ENCODE measurements at places on chromosomes 4 and X.

DNA sequence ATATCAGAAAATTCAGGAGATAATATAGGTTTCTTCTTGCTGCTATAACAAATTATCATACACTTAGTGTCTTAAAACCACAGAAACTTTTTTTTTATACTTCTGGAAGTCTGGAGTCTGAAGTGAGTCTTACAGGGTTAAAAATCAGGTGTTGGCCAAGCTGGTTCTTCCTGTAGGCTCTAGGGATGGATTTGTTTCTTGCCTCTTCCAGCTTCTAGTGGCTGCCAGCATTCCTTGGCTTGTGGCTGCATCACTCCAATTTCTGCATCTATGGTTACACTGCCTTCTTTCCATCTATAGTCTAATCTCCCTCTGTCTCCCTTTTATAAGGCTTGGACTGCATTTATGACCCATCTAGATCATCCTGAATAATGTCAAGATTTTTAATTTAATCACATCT, 68.7 kb downstream of the ANTXR2 start:
- no peak for DNase-seq

- DNase-seq: no peak
Measured at GRCh38 chr4:10806953-10807645, 122.5 kb upstream of the CLNK start.

- DNase-seq: no peak
Measured at GRCh38 chrX:129445436-129445835, 77.9 kb downstream of the SMARCA1 start.

DNA sequence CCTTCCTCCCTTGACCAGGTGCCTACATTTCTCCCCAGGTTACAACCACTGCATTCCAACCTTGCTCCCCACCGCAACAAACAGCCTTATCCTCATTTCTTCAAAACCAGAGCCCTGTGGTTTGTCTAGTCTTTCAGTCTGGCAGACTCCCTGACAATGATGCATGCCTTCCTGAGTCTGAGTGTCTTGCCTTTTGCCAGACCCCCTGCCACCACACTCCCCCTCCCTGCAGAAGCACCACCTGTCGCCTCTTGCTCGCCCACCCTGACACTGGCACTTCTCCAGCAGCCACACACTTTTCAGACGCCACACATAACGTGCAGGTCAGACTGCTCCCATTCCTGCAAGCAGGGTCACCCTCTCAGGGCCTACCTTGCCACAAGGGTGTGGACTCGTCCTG, 349.2 kb upstream of the NOCT start:
- no peak for DNase-seq

DNA sequence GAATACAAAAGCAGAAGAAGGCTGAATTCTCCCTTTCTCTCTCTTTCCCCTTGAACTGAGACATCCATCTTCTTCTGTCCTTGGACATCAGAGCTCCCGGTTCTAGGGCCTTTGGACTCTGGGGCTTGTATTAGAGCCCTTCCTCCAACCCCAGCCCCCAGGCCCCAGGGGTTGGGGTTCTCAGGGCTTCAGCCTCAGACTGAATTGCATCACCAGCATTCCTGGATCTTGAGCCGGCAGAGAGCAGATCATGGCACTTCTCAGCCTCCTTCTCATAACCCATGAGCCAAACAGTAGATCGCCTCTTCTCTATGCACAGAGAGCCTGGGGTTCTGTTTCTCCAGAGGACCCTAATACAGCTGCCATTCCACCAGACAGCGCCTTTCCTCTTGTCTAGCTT, 25.3 kb upstream of the CLDN24 start:
- no peak for DNase-seq

GRCh38 chr4:52358883-52359321, 300.2 kb downstream of the USP46 start:
- no peak for DNase-seq

GRCh38 chrX:69018416-69019072, 146.7 kb downstream of the PJA1 start:
- DNase-seq: no peak

DNA sequence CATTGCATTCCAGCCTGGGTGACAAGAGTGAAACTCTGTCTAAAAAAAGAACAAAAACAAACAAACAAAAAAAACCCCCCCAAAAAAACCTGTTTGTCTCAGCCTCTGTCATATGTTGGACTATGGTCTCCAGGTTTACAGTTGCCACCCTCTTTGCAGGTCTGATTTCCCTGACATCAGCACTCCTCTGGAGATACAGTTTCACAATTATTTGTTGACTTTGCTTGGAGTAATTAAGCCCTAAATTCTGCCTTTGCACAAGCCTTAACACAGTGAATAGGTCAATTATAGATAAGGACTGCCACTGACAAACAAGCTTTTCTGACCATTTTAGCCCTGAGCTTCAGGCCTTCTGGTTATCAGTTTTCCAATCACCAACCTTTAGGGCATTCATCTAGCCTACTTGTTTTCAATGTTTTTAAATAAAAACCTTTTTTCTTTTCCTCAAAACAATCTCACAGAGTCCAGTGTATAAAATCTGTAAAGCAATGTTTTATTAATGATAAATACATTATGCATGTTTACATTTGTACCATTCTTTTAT, 20.4 kb upstream of the MAPK10 start:
- no peak for DNase-seq

GRCh38 chr4:66636349-66636748, 909.0 kb downstream of the CENPC start:
- DNase-seq: no peak

DNA sequence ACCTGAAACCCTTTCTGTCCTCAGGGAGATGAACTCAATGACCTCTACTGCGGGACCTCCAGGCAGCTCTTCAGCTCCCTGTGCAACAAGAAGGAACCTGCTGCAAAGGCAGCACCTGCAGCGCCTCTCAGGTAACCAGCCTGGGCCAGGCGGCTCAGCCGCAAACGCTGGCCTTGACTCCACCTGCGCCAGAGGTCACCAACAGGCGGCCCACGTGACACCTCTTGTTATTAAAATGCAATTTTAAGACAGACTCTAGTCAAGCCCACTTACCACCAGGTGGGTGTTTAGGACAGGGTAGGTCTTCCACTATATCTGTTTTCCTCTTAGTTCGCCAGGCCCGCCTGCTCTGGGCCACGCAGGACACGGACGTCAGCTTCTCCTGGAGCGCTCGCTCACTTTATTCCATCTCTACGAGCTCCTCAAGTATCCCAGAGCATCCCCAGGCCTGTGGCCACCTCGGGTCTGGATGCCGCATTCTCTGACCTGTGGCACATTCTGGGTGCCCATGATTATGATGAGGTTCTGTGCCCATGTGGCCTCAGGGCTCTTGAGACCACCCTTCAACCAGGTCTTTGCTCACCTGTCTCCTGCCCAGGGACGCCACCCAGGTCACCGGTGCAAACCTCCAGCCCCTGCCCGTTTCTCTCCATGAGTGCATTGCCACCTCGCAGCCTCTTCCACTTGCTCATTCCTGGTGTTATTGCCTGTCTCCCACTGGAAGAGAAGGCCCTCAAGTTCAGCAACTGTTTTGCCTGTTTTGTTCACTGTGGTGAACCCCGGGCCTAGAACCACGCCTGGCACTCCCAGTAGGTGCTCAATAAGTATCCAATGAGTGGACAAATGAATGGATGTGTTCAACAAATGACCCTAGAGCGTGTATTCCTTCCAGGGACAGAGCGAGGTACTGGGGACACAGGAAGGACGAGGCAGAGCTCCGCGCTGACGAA, 32.8 kb upstream of the JAKMIP1 start:
- no peak for DNase-seq

DNA sequence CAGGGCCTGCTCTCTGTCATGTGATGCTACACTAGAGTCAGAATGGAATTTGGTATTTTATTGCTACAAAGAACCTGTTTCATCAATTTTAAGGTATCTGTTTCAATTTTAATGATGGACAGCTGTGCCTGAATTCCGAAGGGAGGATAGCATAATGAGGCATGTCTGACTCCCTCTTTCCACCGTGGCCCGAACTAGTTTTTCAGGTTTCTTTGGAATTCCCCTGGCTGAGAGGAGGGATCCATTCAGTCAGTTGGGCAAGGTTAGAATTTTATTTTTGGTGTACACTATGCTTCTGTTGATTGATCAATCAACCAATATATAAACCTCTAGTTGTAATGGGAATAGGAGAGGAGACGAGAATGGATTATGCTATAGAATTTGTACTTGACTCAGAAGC, 761.8 kb downstream of the FAM133A start:
- DNase-seq: no peak

DNA sequence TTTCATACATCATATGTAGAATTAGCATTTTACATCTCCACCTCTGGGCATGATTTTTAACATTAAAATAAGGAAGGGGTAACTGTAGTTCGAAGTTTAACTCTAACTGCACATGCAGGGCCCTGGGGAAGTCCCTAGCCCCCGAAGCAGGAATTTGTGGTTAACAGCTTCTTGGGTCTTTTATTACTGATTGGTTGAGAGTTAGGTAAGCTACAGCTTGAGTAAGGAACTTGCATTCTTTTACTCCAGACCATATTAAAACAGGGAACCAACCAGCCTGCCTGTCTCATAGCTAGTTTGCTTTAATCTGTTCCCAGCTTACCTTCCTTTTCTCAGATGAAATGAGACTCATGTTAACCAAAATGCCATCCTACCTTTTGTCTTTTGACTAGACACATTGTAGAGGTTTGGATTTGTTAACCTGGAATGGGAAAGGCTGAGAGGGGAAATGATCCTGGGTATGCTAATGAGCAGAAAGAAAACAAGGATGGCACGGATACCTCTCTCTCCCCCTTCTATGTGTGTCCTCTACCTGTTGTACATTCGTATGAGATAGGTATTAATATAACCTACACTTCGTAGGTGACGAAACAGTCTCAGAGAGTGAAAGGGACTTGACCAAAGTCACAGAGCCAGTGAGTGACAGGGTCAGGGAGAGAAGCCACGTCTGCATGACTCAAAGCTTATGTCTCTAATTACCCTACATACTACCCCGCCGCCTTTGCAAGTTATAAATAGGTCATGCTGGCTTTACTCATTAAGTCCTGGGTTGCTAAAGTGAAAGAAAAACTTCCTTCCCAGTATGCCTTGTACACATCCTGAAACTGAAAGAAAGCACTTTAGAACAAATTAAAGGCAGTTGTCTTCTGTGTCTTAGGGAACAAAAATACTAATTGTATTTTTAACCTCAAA, 119.5 kb upstream of the AFF2 start:
- DNase-seq: peak; percentile 78

DNA sequence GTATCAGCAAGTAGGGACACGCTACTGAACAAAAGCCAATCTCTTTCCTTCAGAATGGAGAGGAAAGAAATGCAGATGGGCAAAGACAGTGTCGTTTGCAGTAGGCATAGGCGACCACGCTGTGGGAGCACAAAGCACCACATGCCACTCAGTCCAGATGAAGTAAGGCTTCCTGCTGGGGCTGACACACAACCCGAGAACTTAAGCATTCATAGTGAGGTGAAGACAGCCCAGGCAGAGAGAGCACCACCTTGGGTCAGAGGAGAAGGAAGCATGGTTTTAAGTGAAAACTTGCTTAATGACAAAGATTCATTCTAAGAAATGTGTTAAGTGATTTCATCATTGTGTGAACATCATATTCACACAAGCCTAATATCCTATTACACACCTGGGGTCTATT, 238.8 kb downstream of the MGST2 start:
- no peak for DNase-seq

GRCh38 chrX:4547213-4547836, 833.9 kb upstream of the PRKX start:
- DNase-seq: peak; percentile 15

DNA sequence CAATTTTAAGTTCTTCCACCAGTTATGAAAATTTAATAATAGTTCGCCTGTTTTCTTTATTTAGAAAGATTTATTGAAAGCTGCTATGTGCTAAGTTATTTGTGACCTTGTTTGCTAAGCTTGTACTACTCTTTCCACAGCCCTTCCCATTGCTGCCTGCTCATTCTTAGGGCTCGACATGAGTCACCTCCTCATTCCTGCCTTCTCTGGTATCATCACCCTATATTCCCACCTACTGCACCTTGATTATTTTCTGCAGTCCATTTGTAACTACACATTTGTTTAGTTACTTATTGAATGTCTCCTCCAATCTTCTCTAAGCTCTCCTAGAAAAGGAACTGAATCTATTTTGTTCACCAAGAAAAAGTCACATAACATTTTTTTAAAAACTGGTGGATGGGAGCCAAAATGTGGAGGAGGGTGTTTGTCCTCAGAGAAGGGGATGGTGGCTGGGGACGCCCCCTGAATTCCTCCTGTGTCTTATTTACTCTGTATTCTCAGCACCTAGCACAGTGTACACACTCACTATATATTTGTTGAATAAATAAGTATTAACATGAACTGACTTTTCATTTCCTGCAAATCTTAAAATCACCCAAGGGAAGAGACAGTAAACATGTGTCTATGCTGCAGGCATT, 3.7 kb upstream of the RAB9A start:
- no peak for DNase-seq

DNA sequence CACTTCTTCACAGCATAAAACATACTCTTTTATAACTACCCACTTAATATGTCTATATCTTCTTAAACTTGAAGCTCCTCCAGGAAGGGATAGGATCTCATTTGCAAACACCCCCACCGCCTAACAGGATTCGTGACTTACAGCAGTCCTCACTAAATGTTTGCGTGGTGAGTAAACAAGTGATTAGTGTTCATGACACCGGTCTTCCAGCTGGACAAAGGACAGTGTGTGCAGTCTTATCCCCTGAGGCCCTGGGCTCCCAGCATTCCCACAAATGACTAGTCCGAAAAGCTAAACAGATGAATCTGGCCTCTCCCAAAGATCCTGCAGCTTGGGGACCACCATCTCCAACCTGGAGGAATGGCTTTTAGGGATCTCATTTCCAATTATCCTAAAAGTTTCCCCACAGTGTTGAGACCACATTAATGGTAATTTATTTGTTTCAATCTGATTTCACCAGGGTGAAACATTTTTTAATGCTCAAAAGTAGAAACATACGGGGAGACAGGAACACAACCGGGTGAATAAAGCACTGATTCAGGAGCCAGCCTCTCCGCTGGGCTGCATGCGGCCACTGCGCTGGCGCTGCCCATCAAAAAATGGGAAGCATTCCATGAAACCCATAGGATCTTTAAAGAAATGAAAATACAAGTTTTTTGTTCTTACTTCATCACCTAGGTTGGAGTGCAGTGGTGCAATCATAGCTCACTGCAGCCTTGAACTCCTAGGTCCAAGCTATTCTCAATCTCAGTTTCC, 69.2 kb downstream of the HADH start:
- no peak for DNase-seq

DNA sequence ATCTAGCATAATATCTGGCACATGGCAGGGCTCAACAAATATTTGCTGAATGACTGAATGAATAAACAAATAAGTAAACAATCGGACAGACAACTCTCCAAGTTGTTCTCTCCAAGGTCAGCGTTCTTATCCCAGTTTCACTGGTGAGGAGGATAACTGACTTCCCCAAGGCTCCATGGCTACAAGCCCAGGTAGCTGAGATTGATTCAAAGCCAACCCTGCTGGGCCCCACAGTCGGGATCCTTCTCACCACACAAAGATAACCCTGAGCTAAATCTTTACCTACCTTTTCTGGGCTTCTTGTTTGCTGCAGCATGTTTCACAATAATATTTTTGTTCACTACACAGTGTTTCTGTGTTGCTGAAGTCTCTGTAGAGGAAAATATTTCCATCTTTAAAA, 54.9 kb downstream of the USP46 start:
- no peak for DNase-seq

All from Kasumi-1 (cell line).